ENCODE measurements at places on chromosomes 3 and 15.

GRCh38 chr15:40506964-40507571 lies 36.3 kb downstream of the CHST14 start:
- DNase-seq: peak; percentile 53

GRCh38 chr15:89452330-89452836 lies 44.0 kb downstream of the RHCG start:
- no peak for DNase-seq

DNA sequence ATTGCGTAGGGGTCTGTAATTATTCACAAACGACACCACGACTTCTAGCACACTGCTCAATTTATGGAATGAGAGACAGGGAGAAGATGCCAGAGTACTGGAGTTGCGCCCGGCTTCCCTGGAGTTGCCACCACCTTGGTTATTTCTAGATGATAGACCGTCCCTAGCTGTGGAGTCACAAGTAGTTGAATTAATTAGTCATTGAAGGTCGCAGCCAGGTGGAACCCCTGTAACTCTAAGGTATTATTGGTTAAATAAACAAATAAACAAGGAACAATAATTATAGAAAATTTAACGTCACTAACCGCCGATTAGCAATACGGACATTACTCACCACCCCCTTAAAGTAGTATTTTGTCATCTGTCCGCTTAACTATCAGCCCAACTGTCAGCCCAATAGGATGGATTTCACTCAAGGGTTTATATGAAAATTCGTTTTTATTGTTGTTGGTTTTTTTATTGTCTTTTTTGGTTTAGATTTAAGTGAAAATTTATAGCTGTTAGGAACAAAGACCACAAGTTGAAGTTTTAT lies 911 bp upstream of the AZI2 start:
- no peak for DNase-seq

- DNase-seq: no peak
These were observed 1.1 kb downstream of the ITPR1 start for GRCh38 chr3:4493941-4494894.

DNA sequence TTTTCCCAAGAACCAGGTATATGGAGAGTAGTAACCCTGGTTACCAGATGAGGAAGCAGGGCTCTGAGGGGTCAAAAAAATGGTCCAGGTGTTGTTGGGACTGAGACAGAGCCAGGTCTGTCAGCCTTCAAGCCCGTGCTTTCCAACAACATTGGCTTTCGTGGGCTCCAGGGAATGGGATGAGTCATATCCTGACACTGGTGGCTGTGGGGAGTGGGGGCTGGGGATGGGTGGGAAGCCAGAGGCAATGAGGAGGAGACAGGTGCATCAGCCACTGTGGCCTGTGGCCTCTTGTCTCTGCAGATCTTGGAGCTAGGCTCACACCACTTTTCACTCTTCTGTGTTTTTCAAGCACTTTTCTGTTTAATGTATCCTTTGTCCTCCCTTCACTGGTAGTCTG lies 38.2 kb downstream of the CORO2B start:
- DNase-seq: no peak

DNA sequence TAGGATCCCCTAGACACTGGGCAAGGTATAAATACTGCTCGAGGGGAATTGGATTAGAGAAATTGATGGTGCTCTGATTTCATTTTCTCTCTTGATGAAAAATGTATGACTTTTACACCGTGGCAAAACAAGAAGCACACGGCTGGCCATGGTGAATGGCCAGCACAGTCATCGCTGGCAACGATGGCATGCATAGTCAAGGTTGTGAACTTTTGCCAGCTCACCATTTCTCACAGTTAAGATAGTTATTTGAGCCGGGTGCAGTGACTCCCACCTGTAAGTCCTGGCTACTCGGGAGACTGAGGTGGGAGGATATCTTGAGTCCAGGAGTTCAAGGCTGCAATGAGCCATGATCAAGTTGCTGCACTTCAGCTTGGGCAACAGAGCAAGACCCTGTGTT lies 95.4 kb downstream of the HMG20A start:
- no peak for DNase-seq

GRCh38 chr3:147161833-147162232 lies 244.5 kb downstream of the ZIC4 start:
- DNase-seq: no peak

DNA sequence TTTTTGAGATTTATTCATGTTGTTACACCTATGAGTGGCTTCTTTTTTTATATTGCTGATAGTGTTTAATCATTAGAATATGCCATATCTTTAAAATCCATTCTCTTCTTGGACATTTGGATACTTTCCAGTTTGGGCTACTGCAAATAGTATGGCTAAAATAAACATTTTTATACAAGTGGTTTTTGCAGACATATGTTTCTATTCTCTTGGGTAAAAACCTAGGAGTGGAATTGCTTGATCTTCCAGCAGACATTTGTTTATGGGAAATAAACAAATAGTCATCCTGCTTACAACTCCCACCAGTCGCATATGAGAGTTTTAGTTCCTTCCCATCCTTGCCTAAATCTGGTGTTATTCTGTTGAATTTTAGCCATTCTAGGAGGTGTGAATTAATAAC lies 193.1 kb downstream of the ALCAM start:
- no peak for DNase-seq

DNA sequence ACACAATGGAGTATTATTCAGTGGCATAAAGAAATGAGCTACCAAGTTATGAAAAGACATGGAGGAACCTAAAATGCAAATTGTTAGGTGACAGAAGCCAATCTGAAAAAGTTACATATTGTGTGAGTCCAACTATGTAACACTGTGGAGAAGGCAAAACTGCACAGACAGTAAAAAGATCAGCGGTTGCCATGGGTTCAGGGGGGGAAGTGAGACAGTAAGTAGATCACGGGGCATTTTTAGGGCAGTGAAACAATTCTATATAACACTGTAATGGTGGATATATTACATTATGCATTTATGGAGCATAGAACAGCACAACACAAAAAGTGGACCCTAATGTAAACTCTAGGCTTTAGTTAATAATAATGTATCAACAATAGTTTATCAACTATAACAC lies 17.6 kb downstream of the CBLB start:
- DNase-seq: no peak

- DNase-seq: no peak
These were observed 3.3 kb downstream of the GNL3 start for GRCh38 chr3:52689151-52689550.

GRCh38 chr15:70777170-70777926 lies 14.0 kb upstream of the UACA start:
- no peak for DNase-seq

GRCh38 chr15:75713338-75713895 lies 769 bp upstream of the CSPG4 start:
- DNase-seq: no peak

- no peak for DNase-seq
These were observed 23.3 kb downstream of the PDZRN3 start for GRCh38 chr3:73601481-73601880.

GRCh38 chr15:63913786-63914315 lies 80.1 kb upstream of the HERC1 start:
- no peak for DNase-seq

DNA sequence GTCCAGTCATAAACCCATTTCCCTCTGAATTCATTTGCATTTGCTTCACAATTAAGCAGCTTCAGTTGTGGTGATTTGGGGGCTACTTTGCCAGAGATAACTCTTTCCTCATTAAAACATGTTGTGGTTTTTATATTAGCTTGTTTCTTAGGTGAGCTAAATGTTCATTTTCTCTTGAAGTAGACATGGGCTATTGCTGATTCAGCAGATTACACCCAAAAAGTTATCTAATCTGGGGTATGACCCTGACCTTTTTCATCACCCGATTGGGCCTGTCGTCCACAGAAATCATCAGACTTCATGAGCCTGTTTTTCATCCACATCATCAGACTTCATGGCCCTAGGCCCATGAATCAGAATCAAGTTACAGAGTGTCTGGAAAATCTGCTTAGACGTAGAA lies 97.5 kb upstream of the KLHL25 start:
- no peak for DNase-seq

DNA sequence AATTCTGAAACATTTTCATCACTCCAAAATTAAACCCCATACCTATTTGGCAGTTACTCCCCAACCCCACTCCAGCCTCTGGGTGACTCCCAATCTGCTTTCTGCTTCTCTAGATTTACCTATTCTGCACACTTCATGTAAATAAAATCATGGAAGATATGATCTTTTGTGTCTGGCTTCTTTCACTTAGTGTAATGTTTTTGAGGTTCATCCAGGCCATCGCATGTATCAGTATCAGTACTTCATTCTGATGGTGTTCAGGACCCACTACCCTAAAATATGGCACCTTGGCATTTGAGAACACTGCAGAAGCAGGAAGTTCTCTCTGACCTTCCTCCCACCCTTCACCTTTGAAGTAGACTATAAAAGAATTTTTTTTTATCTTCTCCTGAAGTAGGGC lies 78.7 kb upstream of the SLC25A26 start:
- DNase-seq: no peak

DNA sequence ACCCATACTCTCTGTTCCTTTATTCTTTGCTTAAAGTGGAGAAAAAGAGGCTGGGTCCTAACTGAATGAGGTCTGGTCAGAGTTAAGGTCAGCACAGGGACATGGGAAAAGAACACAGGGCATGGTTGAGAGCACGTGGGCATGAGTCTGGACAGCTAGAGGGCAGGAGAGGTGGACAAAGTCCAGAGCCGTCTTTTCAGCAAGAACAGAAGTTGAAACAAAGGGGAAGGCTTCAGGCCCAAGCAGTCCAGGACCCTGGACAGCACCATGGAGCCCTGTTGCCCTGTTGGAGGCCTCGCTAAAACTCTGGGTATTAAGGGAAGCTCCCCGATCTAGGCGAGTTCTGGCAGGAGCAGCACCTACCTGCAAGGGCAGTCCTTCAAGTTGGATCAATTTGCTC lies 50.7 kb downstream of the XYLB start:
- DNase-seq: no peak

DNA sequence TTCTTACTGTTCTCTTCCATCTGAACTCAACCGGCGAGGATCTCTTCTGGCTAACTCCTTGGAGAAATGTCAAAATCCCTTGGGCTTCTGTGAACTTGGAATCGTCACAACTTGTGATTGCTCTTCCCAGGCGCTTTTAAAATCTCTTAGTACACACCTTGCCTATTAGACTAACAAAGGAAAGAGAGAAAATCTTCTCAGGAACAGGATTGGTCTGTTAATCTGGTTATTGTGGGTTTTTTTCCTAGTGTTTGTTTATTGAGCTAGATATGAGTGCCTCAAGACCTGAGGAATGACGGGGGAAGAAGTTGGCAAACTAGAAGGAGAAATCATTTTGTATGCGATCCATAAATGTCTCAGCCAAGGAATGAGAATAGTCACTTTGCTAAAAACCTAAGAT lies at the start of gene ATP13A5:
TSS of gene ATP13A5 (minus strand) at position 48 of the 400 bp plus-strand sequence. CDS start at position 20, 28 bp downstream.
- DNase-seq: no peak

- no peak for DNase-seq
These were observed 520.1 kb downstream of the FGF12 start for GRCh38 chr3:192207239-192207638.

DNA sequence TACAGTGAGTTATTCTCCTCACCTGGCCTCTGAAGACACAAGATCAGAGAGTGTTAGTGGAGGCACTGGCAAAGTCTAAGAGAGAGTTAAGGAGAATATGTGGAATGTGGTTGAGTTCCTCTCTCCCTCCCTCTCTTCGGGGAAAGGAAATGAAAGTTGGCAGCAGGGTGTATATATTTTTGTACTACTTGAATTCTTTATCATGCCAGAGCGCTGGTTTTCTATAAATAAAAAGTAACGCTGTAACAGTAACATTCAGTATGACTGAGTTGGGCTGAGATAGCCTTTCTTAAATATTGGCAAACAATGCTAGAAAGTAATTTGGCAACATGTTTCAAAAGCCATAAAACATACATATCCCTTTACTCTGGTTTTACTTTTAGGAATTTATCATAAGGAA lies 77.5 kb upstream of the TNFAIP8L3 start:
- no peak for DNase-seq

- DNase-seq: no peak
These were observed 13.8 kb downstream of the SPRED1 start for GRCh38 chr15:38266247-38266986.

DNA sequence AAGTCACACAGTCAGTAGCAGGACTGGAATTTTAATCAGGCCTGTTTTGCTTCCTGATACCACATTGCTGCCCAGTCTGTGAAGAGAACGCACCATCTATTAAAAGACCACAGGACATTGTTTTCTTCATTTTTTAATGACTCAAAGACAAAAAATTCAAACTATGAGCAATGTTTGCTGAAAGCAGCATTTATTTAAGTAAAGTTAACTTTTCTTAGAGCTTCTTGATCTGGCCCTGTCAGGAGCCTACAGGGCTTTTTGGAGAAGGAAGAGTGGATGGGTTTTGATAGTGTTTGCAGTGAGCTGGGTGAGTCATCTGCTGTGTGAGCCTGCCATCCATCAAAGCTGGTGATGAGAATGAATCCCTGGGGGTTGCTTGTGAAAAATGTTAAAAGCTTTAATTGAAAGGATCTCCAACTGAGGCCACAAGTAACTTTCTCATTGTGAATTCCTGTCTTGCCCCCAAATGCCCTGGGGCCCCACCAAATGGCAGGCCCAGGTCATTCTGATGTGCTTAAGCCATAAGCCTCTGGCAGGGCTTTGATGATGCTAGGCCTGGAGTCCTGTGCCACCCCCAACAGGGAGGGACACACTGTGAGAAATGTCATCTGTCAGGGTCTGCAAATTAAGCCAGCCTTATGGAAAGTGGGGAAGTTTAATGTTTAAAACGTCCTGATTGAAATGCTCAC lies 136.2 kb upstream of the PFN2 start:
- no peak for DNase-seq

DNA sequence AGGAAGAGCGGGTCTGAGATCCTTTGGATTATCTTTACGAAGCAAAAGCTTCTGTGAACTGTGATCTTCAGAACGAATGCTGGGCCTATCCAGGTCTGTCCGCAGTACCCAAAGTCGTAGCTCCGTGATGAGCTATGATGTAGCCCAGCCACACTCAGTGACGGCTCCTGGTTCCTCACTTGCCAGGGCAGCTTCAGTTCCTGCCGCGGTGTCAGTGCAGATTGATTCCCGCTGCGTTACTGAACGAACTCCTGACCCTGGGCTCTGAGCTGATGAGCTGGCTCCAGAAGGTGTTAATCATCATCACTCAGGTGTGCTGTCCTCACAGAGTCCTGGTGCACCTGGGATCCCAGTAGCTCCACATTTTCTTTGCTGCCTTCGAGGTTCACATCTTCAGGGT lies 45.0 kb downstream of the TMEM44 start:
- no peak for DNase-seq

DNA sequence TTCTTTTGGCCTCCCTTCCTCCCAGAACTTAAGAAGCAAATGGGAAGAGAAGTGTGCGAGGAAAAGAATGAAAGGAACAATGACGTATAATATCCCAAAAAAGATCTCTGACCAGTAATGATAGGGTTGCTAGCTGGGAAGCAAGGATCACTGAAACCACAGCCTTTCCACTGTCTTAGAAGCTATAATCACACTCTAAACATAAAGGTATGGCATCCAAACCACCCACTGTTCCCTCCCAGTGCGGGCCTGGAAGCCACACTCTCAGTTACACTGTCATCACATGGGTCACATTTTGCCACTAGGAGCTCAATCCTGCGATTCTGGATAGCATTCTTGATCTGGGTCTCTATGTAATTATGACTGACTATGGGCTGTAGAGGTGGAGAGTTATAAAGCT lies 131.6 kb upstream of the HACD2 start:
- DNase-seq: no peak
